ENCODE measurements at places on chromosomes 6 and 20.

DNA sequence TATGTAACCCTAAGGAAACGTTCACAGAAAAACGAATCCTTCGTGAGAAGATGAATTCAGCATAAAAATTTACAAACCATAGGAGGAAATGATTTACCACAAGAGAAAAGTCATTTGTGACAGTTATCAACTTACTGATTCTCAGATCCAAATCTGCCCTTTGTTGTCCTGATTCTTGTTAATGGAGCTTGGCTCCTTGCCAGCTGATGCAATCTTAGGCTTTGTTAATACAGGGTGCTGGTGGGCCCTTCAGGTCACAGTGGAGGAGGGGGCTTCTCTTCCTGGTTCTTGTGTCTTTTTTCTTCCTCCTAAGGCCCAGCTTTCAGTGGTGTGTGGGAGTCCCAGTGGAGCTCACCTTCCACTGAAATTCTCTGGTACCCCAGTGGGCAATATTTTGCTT, 108.4 kb upstream of the MAP3K7 start:
- no peak for DNase-seq

DNA sequence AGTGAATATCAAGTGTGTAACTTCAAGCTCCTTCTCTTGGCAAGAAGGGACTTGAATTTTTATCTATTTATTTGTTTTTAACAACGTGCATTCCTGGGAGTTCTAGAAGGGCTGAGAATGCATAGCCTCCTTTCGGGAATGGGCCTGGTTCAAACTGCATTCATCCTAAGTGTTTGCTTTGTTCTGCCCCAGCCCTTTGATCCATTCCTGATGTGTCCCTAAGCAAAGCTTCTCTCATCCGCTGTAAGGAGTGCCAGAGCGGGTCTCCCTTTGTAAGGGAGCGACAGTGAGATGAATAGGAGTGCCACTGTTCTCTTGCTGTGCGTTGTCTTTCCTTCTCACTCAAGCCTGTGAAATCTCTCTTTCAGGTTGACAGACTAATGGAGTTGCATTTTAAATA, 61.0 kb upstream of the VSTM2L start:
- no peak for DNase-seq

DNA sequence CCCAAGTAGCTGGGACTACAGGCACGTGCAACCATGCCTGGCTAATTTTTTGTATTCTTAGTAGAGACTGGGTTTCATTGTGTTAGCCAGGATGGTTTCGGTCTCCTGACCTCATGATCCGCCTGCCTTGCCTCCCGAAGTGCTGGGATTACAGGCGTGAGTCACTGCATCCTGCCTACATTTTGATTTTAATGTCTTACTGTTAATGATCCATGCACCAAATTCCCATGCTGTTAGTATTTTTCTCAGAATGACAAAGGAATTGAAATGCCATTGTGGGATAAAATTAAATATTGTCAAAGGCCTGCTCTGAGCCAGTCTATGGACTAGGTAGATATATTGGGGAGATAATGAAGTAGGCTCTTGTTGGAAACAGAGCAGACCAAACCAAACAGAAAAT, 28.2 kb downstream of the CBFA2T2 start:
- no peak for DNase-seq

GRCh38 chr6:167454003-167454402, 129.1 kb downstream of the TTLL2 start:
- no peak for DNase-seq

All from CD4-positive, alpha-beta T cell treated with Interleukin-2 at 100 ng/mL for 4 hours (primary cell).